Activated T-helper 17 cell treated with anti-CD3 and anti-CD28 coated beads, Interleukin-2, amount 50 U/mL, for 72 hours (primary cell): ENCODE measurements at places on chromosomes 2 and 18.

DNA sequence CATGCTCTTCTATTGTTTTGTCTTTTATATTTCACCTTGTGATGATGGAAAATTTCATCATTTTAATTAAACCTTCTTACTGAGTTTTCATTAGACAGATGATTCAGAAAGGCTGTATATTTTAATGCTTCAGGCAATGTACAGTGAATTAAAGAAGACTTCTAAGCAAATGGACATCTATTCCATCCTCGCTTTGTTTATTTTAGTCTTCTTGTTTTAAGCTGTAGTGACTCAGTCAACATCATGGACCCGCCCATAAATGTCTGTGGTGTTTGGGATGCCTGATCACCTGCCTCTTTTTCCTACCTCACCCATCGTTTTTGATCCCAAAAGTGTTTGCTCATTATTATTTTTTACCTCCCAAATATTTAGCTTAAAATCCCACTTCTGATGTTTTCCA is 43.1 kb downstream of the KYNU start:
- ATAC-seq = no peak

GRCh38 chr2:203841654-203842053 is 25.9 kb upstream of the CTLA4 start:
- no peak for ATAC-seq

GRCh38 chr2:206611191-206611590 is 31.1 kb upstream of the FAM237A start:
- no peak for ATAC-seq

- ATAC-seq = peak; percentile 95
Measured at GRCh38 chr2:208033701-208034502, 8.6 kb upstream of the PLEKHM3 start.

GRCh38 chr2:9110346-9110884 is 96.2 kb upstream of the ASAP2 start:
- ATAC-seq = no peak

- no peak for ATAC-seq
Measured at GRCh38 chr2:197996583-197996982, 192.2 kb downstream of the PLCL1 start.

DNA sequence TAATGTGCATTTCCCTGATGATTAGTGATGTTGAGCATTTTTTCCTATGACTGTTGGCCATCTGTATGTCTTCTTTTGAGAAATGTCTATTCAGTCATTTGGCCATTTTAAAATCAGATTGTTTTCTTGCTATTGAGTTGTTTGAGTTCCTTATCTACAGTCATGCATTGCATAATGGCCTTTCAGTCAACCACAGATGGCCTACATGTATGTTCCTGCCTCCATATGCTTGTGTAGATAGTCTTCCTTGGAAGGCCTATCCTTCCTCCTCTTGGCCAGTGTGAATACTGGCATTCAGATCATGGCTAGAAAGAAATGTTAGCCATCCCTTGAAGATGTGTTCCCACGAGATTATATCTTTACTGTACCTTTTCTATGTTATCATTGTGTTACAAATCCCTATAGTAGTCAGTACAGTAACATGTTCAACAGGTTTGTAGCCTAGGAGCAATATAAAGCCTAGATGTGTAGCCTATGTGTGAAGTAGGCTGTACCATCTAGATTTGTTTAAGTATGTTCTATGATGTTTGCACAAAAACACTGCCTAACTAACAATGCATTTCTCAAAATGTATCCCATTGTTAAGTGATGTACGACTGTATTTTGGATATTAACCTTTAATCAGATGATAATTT is 65.6 kb upstream of the CD302 start:
- no peak for ATAC-seq

- ATAC-seq = no peak
Measured at GRCh38 chr2:117770730-117771129, 43.8 kb upstream of the DDX18 start.

DNA sequence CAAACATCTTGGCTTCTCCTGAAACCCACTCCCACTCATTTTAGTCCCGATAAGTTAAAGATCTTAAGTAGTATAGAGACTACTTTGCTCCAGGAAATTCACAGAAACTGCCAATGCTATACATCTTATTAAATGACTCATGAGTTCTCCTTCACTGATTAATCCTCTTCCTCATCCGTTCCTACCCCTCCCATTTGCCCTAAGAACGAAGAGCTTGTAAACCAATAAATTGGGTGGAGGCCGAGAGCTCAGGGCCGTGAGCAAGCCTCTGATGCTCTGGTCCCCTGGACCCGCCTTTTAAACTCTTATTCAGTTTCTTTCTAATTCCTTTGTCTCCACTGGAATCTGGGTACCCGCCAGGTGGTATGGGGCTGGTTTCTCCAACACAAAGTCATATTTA is 68.6 kb downstream of the METTL8 start:
- no peak for ATAC-seq

- no peak for ATAC-seq
Measured at GRCh38 chr2:191374939-191375338, 129.7 kb downstream of the MYO1B start.

DNA sequence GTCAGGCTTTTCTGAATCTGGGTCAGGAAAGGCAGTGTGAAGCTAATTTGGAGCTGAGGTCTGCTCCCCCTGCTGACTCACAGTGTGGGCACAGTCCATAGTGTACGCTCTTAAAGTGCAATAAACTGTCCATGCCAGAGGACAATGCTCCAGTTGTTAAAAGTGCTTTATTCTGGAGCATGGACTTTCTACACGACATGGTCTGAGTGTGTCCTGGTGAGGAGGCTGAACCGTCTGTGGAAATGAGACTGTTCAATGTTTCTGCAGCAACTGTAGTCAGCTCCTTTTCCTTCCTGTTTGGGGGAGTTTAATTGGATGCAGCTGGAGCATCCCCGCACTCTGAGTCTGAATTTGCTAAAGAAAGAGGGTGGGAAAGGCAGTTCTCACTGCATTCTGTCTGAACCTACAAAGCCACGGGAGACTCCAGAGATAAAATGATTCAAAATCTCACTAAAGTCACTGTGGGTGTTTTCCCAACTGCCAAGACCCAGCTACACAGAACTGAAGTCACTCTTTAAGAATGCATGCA is 110.2 kb upstream of the TRIB2 start:
- ATAC-seq = peak; percentile 62

- no peak for ATAC-seq
Measured at GRCh38 chr2:36809069-36809445, 112.5 kb downstream of the VIT start.

DNA sequence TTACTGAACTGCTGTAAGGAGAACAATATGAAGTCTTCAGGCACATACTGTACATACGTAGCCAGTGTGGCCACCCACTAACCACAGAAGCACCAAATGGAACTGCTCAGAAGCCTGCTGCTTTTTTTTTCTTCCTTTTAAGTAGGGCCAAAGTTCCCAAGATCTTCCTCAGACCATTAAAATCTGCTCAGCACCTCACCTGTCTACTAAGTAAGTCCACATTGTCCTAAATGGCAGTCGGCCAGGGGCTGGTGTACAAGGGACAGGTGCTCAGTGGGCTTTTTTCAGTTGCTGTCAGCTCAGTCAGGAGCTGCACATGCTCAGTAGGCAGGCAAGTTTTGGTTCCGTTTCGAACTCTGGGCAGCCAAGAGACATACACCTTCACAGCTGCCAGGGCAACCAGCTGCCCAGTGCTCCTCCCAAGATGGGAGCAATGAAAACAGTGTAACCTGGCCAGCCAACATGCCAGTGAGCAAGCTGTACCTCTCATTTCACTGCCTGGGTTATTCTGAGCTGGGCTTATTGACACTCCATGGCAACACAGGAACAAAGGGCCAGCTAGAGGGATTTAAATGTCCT is 86.1 kb downstream of the ACVR1 start:
- ATAC-seq = peak; percentile 44

- peak; percentile 87 for ATAC-seq
Measured at GRCh38 chr2:152730591-152731333, 12.3 kb downstream of the ARL6IP6 start.

DNA sequence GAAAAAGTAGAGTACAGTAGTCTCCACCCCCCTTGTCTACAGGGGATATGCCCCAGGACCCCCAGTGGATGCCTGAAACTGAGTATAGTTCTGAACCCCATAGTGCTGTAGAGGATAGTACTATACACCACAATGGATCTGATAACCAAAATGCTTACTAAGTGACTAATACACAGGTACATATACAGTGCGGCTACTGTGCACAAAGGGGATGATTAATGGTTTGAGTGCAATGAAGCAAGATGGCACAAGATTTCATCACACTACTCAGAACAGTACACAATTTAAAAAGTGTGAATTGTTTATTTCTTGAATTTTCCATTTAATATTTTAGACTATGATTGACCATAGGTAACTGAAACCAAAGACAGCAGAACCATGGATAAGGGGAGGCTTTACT is 446.9 kb upstream of the NRP2 start:
- ATAC-seq = no peak

DNA sequence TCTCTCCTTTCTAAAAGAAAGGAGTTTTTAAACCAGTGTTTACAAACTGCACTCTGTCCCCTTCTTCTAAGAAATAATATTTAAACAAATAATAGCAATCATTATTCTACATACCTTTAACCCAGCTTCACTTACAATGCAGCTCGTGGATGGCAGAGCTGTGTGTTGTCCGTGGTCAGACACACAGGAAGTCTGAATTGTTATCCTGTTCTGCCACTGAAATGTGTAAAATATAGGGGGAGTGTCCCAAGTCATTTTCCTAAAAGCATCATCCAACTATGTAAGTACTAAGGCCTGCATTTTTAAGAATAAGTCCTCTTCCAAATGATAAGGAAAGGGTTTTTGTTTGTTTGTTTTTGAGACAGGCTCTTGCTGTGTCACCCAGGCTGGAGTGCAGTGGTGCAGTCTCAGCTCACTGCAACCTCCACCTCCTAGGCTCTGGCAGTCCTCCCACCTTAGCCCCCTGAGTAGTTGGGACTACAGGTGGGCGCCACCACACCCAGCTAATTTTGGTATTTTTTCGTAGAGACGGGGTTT is 2.7 kb upstream of the PPP4R1 start:
- no peak for ATAC-seq

- no peak for ATAC-seq
Measured at GRCh38 chr2:201633661-201634249, 9.5 kb downstream of the TMEM237 start.

GRCh38 chr2:162490052-162490717 is 146.3 kb downstream of the GCA start:
- peak; percentile 45 for ATAC-seq

DNA sequence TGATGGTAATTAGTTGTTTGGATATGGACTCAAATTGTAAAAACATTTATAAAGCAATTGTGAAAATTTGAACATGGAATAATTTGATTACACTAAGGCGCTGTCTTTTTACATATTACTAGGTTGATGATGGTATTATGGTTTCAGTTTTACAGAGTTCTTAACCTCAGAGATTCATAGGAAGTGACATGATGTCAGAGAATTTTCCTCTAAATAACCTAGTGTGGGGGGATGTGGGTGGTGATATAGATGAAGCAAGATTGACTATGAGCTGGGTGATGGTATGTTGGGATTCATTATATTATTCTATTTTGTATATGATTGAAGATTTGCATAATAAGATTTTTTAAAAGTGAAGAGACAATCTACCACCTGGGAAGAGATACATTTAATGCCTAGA is 45.9 kb upstream of the ATP5MC3 start:
- peak; percentile 94 for ATAC-seq

- no peak for ATAC-seq
Measured at GRCh38 chr18:79862562-79862961, 64.8 kb downstream of the KCNG2 start.

DNA sequence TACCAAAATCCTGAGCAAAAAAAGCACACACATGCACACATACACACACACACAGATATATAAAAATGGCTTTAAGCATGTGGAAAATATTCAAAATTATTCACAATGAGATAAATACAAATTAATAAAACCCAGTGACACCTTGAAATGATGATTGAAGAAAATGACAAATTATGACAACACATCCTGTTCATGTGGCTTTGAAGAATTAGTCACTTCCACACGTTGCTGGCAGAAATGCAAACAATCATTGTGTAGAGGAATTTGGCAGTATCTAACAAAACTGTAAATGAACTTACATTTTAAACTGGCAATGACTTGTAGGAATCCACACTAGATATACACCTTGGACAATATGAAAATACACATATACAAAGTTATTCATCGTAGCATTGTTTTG is 95.8 kb upstream of the RGPD4 start:
- no peak for ATAC-seq

- ATAC-seq = no peak
Measured at GRCh38 chr2:160901613-160902012, 258.6 kb upstream of the TANK start.

GRCh38 chr2:61367177-61367576 is 103.7 kb downstream of the USP34 start:
- ATAC-seq = no peak

- peak; percentile 54 for ATAC-seq
Measured at GRCh38 chr2:25322312-25322711, 19.4 kb downstream of the DNMT3A start.

GRCh38 chr2:72629062-72629461 is 196.8 kb downstream of the EXOC6B start:
- ATAC-seq = no peak

GRCh38 chr18:8689517-8689916 is 15.8 kb upstream of the MTCL1 start:
- ATAC-seq = no peak

DNA sequence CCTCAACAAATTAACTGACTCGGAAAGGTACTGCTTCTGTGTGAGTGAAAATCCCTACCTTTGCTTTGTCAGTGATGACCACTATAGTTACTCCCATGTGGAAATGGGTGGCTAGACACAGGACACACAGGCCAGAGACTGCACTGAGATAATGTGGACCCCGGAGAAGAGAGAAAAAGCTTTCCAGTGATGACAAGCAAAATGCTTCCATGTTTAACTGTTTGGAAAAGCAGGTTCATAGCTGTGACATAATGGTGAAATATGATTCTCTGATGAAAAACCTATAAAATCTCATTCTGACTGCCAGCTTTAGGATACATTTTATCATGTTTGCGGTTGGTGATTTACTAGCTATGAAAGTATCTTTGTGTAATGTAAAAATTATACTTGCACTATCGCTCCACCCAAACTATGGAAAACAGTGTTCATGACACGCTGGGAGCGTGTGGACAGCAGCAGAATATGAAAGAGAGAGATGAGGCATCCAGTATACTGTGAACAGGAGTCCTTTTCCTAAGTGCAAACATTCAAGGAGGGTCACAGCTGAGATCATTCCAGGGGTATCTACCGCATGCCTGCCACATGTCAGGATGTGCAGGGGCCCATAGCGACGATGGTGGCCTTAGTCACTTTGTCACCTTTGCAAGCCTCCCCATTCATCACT is 782.7 kb upstream of the SOX11 start:
- no peak for ATAC-seq

DNA sequence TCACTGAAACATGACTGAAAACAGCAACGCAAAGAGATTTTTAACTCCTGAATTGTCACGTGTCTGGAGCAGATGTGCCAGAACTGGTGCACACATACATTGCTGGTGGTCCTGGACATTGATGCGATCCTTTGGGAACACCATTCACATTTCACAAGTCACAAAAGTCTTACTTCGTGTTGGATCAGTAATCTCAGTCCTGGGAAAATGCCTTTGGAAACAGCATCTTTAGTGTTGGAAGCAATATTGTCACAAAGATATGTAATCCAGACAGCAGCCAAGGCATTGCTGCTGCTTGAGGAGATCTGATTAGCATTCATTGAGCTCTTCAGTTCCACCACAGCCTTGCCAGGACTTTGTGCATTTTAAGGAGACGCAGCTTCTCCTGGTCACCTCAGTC is 126.2 kb upstream of the SH3BP4 start:
- no peak for ATAC-seq

- no peak for ATAC-seq
Measured at GRCh38 chr2:125516496-125517109, 1139.4 kb upstream of the GYPC start.
